Endothelial cell of umbilical vein (primary cell): ENCODE measurements at places on chromosomes 12 and 14.

GRCh38 chr12:55927588-55928502 is at the start of gene PYM1:
TSS of gene PYM1 (minus strand) at chr12:55927894. CDS start at chr12:55927761, 133 bp downstream.
- H3K4me3 ChIP-seq = peak within 1 kb of the TSS; percentile 81
- H3K27me3 ChIP-seq = no peaks in the 10 kb centered on the region
- H3K27ac ChIP-seq = peak within 1 kb of the TSS; percentile 40

DNA sequence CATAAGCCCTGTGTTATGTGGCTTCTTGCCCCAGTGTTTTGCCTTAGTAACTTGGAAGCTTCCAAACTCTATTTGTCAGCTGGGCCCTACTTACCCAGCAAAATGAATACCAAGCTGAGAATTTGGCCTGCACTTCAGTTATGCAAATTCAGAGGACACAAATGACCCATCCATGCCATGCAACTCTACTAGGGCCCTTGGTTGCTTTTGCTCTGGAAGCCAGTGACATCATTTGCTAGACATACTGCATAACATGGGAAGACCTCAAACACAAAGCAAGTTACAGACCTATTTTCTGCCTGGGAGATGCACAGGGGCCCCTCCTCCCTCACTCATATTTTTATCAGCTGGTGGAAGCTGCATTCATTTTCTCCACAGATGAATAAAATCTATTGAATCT is 90.2 kb upstream of the PPM1H start:
- H3K27me3 ChIP-seq = no peaks in the 10 kb centered on the region
- no peak overlapping the region for H3K27ac ChIP-seq
- no peak overlapping the region for H3K4me3 ChIP-seq
- no peak for DNase-seq

DNA sequence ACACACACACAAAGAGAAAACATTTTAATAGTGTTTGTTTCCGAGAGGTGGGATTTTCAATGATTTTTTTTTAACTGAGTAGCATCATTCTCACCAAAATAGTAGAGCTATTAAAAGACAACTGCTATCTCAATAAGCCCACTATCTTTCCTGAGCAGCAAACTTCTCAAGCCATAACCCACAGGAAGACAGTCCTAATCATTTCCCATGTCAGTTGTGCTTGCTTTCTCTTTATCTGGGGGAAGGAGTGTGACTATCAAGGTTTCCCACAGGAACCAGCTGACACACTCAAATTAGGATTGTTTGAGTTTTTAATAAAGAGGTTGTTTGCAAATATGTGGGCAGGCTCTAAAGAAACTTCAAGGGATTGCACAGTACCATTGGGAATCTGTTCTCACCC is 4.9 kb upstream of the MAX start:
- peaks cover 7% of the 10 kb centered on the region for H3K4me1 ChIP-seq
- H3K4me3 ChIP-seq = no peak overlapping the region
- H3K27me3 ChIP-seq = no peaks in the 10 kb centered on the region
- no peak overlapping the region for H3K27ac ChIP-seq

DNA sequence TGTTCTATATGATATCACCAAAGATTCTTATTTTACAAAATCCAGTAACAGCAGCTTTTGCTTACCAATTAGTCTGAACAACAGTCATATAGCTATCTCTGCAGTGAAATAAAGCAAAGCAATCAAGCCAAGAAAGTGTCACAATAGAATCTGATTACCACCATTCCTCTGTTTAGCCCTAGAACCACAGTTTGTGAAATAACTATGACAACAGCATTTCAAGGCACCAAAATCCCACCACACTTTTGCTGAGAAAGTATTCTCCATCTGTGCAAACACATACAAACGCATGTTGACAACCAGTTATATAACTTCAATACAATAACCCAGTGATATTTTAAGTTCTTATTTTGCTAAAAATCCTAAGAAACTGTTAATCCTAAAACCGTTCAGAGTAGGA is 7.4 kb downstream of the PPP1R13B start:
- H3K27ac ChIP-seq = no peak overlapping the region
- no peak overlapping the region for H3K4me3 ChIP-seq
- H3K36me3 ChIP-seq = no peaks in the 10 kb centered on the region
- DNase-seq = no peak
- H3K4me1 ChIP-seq = peaks cover 9% of the 10 kb centered on the region

GRCh38 chr14:103140316-103141109 is 17.3 kb downstream of the TNFAIP2 start:
- H3K27ac ChIP-seq = no peak overlapping the region
- no peak for DNase-seq
- H3K4me1 ChIP-seq = no peaks in the 10 kb centered on the region

GRCh38 chr12:233615-233968 is 19.6 kb upstream of the SLC6A12 start:
- H3K4me1 ChIP-seq = no peaks in the 10 kb centered on the region
- H3K36me3 ChIP-seq = no peaks in the 10 kb centered on the region
- H3K4me3 ChIP-seq = no peak overlapping the region
- H3K27me3 ChIP-seq = no peaks in the 10 kb centered on the region

GRCh38 chr12:106090591-106091445 is 47.9 kb downstream of the NUAK1 start:
- peaks cover 3% of the 10 kb centered on the region for H3K36me3 ChIP-seq
- no peaks in the 10 kb centered on the region for H3K27me3 ChIP-seq
- H3K4me3 ChIP-seq = no peak overlapping the region
- H3K27ac ChIP-seq = peak overlapping the region; percentile 86
- H3K4me1 ChIP-seq = peaks cover 23% of the 10 kb centered on the region

GRCh38 chr12:108890208-108890607 is 10.3 kb downstream of the DAO start:
- H3K27ac ChIP-seq = no peak overlapping the region
- H3K27me3 ChIP-seq = no peaks in the 10 kb centered on the region
- DNase-seq = peak; percentile 16
- H3K4me3 ChIP-seq = no peak overlapping the region
- no peaks in the 10 kb centered on the region for H3K4me1 ChIP-seq

DNA sequence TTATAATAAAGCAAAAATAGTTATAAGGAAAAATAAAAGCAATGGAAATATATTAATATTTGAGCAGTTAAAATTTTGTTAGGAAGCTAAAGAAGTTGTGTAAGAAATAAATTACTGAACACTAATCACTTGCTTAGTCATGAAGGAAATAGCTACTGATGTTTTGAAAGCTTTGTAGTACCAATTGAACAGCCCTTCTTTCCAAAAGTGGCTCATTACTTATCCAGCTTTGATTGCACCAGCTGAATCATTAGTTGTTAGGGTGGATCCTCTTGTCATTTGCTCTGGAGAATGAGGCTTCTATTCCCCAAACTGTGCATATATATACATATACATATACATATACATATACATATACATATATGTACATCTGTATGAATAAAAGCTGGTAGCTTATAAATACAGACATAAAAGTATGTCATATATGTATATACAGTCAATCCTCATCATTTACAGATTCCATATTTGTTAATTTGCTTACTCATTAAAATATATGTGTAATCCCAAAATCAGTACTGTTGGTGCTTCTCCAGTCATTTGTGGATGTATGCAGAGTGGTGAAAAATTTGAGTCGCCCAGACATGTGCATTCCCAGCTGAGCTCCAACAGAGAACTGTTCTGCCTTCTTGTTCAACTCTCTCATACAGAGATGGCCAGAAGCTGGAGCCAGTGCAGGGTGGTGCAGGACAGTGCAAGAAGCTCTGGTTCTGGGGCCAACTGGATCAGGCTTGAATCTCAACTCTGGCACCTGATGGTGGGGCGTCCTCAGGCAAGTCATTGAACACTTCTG is 214.1 kb downstream of the RPAP3 start:
- DNase-seq = no peak
- H3K4me1 ChIP-seq = no peaks in the 10 kb centered on the region
- no peak overlapping the region for H3K27ac ChIP-seq
- H3K36me3 ChIP-seq = no peaks in the 10 kb centered on the region

DNA sequence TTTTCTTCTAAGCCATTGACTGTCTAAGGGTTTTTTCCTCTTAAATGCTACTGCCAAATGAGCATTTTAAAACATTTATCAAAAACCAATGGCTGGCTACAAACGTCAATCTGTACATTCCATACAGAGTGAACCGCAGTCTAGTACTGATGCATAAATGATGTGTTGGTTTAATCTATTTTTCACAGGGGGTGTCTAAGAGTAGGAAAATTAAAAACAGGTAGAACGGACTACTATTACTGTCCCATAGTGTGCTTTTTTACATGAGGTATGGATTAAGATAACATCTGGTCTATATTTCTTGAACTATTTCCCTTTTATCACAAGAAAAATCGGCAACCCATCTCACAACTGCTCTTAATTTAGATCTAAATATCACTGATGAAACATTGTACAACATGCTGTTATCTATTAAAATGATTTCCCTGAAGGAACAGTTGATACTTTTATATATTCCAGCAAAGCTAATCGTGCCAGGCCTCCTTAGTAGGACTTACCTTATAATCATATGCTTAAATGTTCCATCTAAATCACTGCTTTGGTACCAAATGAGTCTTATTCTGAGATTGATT is 172.9 kb upstream of the CDKN3 start:
- peaks cover 9% of the 10 kb centered on the region for H3K4me1 ChIP-seq
- no peak for DNase-seq
- H3K36me3 ChIP-seq = no peaks in the 10 kb centered on the region
- no peaks in the 10 kb centered on the region for H3K27me3 ChIP-seq

DNA sequence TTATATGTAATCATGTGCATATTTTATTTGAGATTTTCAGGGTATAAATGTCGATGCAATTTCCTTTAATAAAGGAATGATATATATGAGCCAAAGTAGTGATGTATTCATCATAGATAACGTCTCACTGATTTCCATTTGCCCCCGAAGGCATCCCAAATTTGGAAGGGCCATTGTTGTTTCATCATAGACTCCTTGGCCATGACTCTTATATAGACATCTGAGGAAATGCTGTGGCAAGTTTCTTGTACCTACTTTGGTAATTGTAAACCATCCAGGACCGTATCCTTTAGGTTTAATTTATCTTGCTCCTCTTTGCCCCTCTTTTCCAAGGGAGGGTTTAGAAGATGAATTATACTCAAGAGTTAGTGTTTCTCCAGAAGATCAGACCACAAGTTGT is 84.7 kb downstream of the SAMD4A start:
- DNase-seq = no peak
- peak overlapping the region; percentile 100 for H3K27ac ChIP-seq
- peaks cover 62% of the 10 kb centered on the region for H3K4me1 ChIP-seq
- H3K4me3 ChIP-seq = no peak overlapping the region
- no peaks in the 10 kb centered on the region for H3K36me3 ChIP-seq
